ENCODE measurements at places on chromosomes 5 and 9. TPM values are rescaled to one million over a fixed set of nuclear protein-coding genes. Genes with fewer than 3 reads are reported as not detected.

- peak; percentile 91 for DNase-seq
Observed at GRCh38 chr5:180784497-180785097, 18.0 kb downstream of the MGAT1 start.

DNA sequence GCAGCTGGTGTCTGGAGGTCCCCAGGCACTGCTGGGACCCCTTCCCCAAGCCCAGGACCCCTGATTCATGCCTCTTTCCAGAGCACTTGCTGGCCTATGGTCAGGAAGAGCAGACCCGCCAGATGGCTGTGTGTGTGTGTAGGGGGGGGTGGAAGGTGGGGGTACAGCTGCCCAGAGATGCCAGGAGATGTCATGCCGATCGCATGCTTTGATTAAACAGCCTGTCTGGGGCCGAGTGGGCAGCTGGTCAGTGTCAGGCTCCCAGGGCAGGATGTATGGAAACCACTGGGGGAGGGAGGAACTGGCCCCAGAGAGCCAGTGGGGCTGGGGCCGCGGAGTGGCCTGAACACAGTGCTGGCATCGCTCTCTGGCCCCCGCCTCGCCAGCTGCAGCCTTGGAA, 23.7 kb downstream of the RXRA start:
- no peak for DNase-seq

Gene SH2D3C
- 27.1 TPM for polyA plus RNA-seq

- no peak for DNase-seq
Observed at GRCh38 chr5:180353980-180354452, 880 bp upstream of the GFPT2 start.

- no peak for DNase-seq
Observed at GRCh38 chr5:140358738-140359310, 1.2 kb upstream of the SLC4A9 start.

Gene LCN15
- not detected for polyA plus RNA-seq

GRCh38 chr9:134891713-134892112, 11.1 kb downstream of the FCN2 start:
- no peak for DNase-seq

DNA sequence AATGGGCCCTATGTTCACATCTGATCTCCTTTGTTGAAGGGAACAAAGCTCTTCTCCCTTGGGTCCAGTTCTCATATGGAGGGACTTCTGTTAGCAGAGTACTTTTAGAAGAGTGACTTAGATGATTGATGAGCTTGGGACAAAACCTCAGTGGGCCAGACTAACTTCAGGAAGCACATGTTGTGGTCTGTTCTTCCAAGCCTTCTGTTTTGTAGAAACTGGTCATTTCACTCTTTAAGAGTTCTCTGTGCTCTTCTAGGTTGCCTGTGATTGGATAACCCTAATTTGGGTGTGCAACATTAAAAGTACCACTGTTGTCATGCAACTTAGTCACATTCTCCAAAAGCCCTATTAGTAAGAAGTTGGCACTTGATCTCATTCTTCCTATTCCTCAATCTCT, 183.5 kb upstream of the ACO1 start:
- DNase-seq: no peak

Gene NR4A3
- polyA plus RNA-seq: 10.0 TPM
